ENCODE measurements at places on chromosomes 7 and 10.

GRCh38 chr10:106557951-106558733, 606.4 kb downstream of the SORCS1 start:
- H3K27me3 ChIP-seq, result no peaks in the 10 kb centered on the region
- peaks cover 2% of the 10 kb centered on the region for H3K4me1 ChIP-seq
- no peak overlapping the region for H3K4me3 ChIP-seq
- no peak overlapping the region for H3K27ac ChIP-seq
- H3K36me3 ChIP-seq, result no peaks in the 10 kb centered on the region

- no peaks in the 10 kb centered on the region for H3K36me3 ChIP-seq
- H3K27me3 ChIP-seq, result no peaks in the 10 kb centered on the region
- H3K4me1 ChIP-seq, result peaks cover 1% of the 10 kb centered on the region
- peak; percentile 88 for DNase-seq
These were observed 69.0 kb downstream of the ADD3 start for GRCh38 chr10:110076559-110077318.

DNA sequence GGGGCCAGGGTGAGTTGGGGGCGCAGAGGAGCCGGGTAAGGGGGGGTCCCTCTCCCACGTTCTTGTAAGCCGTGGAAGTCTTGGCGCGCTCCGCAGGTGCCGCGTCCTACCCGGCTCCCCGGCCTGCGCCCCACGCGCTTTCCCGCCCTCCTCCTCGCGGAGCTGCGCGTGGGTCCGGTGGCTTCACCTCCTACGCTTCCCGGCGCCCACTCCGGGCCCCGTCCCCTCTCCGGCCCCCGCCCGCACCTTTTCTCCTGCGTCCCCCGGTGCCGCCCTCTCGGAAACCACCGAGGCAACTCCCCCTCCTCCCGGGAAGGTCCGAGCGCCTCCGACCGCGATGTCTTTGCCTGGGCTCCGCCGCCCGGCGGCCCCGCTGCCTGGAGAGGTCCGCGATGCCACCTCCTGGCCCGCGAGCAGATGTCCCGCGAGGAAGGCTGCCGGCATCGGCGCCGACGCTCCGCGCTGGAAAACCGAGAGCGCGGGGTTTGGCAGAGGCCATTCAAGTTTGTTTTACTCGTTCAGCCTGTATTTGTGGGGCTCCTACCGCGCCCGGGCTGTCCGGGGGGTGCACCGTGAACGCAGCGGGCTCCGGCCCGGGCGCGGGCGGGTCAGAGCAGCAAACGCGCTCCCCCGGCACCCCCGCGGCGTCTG, 2.4 kb upstream of the NKX6-2 start:
- peaks cover 63% of the 10 kb centered on the region for H3K27me3 ChIP-seq
- H3K27ac ChIP-seq, result no peak overlapping the region
- H3K36me3 ChIP-seq, result peaks cover 7% of the 10 kb centered on the region
- peaks cover 38% of the 10 kb centered on the region for H3K4me1 ChIP-seq
- H3K4me3 ChIP-seq, result no peak overlapping the region
- DNase-seq, result peak; percentile 27

- H3K4me1 ChIP-seq, result peaks cover 70% of the 10 kb centered on the region
- H3K27ac ChIP-seq, result peak overlapping the region; percentile 44
- no peak overlapping the region for H3K4me3 ChIP-seq
These were observed 27.0 kb downstream of the CALML3 start for GRCh38 chr10:5551531-5552375.

DNA sequence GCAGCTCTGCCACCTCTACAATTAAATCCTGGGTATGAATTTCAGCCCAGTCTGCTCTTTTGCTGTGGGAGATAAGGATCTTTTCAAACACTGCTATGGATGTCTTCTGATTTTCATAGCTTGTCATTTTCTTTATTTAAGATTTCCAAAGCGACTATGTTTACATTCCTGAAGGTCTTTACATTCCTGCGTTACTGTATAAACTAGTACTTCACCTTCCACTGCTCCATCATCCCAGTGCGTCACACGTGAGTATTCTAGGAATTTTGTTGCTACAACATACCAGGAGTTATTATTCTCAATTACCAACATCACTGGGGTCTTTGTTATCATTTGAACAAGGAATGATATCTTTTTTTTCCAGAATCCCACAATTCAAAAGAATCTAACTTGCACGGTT, 944.7 kb downstream of the SORCS3 start:
- peak; percentile 7 for DNase-seq
- no peaks in the 10 kb centered on the region for H3K4me1 ChIP-seq
- no peaks in the 10 kb centered on the region for H3K36me3 ChIP-seq
- H3K4me3 ChIP-seq, result no peak overlapping the region

GRCh38 chr10:126955934-126956711, 50.9 kb downstream of the DOCK1 start:
- peaks cover 3% of the 10 kb centered on the region for H3K36me3 ChIP-seq
- no peak overlapping the region for H3K27ac ChIP-seq
- peaks cover 19% of the 10 kb centered on the region for H3K4me1 ChIP-seq
- no peaks in the 10 kb centered on the region for H3K27me3 ChIP-seq
- no peak for DNase-seq

GRCh38 chr7:119472408-119473038, 800.5 kb upstream of the KCND2 start:
- H3K4me3 ChIP-seq, result no peak overlapping the region
- H3K36me3 ChIP-seq, result no peaks in the 10 kb centered on the region
- H3K4me1 ChIP-seq, result no peaks in the 10 kb centered on the region
- no peak for DNase-seq
